WTC11 (cell line): ENCODE measurements at places on chromosomes 7 and 10.

DNA sequence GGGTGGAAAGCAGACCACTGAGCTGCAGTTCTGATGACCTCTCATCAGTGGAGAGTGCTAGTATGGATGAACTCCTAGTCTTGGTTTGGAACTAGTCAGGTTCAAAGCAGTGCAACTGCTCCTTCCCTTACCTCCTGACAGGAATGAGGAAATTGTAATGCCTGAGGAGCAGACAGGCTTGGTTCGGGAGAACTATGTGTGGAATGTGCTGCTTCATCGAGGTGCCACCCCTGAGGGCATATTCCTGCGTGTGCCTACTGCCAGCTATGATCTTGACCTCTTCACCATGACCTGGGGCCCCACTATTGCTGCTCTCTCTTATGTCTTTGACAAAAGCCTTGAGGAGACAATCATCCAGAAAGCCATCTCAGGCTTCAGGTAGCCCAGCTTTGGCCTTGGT lies 27.4 kb upstream of the NFKB2 start:
- DNase-seq: no peak

- DNase-seq: no peak
Measured at GRCh38 chr7:11831156-11831735, 752 bp downstream of the THSD7A start.

DNA sequence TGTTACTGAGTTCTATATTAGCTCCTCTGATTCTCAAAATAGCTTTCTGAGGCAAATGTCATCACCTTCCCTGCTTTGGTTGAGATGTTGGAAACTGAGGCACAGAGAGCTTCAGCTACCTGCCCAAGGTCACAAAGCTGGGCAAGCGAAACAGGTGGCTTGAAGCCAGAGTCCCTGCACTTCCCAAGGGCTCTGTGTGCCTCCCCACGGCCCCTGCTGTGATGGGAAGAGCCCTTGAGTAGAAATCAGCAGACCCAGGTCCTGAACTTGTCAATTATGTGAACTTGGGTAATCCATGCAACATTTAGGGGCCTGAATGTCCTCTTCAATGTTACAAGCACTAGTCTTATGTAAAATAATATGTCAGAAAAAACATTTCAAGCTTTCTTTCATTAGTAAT lies 327.3 kb upstream of the PODXL start:
- no peak for DNase-seq

- DNase-seq: no peak
Measured at GRCh38 chr7:13278020-13278419, 590.6 kb downstream of the ARL4A start.

DNA sequence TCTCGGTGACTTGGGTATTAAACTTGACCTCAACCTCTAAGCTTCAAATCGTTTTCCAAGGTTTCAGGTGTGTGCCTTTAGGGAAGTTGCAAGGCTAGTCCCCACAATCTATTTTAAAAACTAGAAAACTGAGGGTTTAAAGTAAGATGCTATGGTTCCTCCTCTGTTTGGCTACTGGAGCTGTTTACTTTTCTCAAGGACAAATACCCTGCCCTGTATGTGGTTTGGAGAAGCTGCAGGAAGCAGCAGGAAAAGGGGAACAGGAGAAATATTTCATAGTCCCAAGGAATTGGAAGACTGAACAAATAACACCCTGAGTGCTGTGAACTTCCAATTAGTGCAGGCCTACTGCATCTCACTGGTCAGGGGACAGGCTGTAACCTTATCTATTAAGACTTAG lies 135.9 kb downstream of the NRP1 start:
- DNase-seq: no peak

- no peak for DNase-seq
Measured at GRCh38 chr7:35905555-35905954, 104.7 kb downstream of the SEPTIN7 start.

DNA sequence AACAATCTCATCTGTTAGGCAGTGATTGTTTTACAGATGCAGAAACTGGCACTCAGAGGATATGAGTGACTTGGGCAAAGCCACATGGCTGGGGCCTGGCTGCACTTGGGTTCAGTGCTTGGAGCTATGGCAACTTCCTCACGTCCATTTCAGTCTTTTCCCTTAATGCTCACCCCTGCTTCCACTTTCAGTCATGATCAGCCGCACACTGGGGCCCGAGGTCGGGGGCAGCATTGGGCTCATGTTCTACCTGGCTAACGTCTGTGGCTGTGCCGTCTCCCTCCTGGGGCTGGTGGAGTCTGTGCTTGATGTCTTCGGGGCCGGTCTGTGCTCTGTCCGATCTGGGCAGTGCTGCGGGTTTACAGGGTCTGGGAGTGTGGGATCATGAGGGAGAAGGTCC lies 3.0 kb downstream of the SLC12A9 start:
- no peak for DNase-seq

- no peak for DNase-seq
Measured at GRCh38 chr10:121772884-121773283, 154.9 kb downstream of the ATE1 start.

DNA sequence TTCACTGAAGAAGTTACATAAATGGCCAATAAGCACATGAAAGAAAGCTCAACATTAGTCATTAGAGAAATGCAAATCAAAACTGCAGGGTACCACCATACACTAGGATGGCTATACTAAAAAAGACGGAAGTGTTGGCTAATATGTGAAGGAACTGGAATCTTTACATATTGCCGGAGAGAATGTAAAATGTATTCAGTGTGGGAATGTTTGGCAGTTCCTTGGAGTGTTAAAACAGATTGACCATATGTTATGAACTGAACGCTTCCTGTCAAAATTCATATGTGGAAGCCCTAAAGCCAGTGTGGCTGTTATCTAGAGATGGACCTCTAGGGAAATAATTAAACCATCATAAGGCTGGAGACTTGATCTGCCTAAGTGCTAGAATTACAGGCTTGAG lies 33.1 kb downstream of the SUV39H2 start:
- DNase-seq: no peak

GRCh38 chr10:100620087-100620835 lies 84.5 kb downstream of the HIF1AN start:
- no peak for DNase-seq

DNA sequence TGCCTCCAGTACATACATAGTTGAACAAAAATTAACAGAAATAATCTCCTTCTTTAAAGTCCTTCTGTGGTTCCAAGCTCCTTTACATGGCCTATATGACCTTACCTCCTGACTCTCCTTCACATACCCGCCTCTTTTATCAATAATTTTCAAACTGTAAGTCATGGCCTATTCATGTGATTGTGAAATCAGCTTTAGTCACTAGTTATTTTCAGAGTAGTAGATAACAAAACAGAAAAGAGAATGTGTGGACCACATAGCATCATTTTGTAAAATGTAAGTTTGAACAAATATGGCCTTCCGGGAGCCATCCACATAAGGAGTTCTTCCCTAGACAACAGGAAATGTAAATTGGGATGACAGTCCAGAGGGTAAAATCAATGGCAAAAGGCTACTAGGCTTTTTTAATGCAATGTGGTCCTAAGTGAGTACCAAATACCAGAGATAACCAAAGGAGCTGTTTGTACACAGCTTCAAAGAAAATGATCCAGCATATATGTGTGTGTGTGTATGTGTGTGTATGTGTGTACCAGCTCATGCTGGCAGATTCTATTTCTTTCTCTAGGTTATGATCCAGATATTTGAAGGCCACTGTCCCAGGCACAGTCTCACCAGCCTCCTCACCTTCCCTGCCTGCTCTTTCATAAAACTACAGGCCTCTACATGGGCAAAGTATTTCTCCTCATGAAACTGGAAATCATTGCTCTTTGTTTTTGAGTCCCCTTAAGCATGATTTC lies 12.3 kb upstream of the FAM133B start:
- no peak for DNase-seq

GRCh38 chr7:123939784-123940183 lies 14.7 kb downstream of the SPAM1 start:
- DNase-seq: no peak

- no peak for DNase-seq
Measured at GRCh38 chr7:50594734-50595485, 29.7 kb upstream of the DDC start.

- no peak for DNase-seq
Measured at GRCh38 chr10:51630640-51631005, 68.8 kb downstream of the CSTF2T start.

GRCh38 chr7:72538856-72539255 lies 126.7 kb upstream of the CALN1 start:
- no peak for DNase-seq

DNA sequence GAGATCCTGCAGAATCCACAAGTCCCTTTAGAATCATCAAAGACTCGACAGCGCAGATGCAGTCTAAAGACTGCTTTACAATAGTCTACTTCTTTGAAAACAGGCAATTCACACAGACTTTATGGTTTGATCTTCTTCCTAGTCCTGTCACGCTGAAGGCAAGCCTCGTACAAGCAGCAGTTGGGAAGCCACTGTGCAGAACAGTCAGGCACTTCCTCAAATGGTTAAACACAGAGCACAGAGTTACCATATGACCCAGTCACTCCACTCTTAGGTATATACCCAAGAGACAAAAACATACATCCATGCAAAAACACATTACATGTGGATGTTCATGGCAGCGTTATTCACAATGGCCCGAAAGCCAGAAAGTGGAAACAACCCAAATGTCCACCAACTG lies 41.4 kb downstream of the LRRC20 start:
- no peak for DNase-seq

DNA sequence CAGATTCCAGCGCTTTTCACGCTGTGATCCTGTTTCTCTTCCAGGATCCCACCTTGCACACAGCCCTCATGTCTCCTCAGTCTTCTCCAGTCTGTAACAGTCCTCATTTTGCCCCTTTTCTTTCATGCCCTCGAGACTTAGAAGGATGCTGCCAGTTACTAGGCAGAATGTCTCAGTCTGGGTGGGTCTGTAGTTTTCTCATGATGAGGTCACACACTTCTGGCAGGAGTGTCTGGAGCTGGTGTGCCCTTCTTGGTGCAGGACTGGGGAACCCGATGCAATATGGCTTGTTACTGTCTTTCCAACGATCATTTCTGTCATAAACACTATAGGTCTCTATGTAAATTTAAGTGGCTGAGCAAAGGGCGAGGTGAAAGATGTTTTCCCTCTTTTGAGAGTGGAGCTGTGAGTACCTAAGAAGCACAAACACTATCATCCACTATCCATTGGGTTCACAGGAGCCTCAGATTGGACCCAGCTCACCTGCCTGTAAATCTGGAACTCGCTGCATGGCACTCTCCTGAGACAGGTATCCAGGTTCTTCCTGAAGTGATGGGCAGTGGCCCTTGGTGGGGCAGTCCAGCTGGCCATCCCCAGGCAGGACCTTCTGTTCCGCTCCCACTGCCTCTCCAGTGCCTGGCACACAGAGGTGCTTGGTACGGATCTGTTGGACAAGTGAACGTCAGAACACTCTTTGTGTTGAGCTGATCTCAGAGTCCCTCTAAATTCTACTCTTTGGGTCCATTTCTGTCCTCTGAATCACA lies 64.3 kb upstream of the ZNF32 start:
- no peak for DNase-seq

GRCh38 chr7:131238347-131238931 lies 89.2 kb upstream of the MKLN1 start:
- no peak for DNase-seq

- DNase-seq: no peak
Measured at GRCh38 chr7:2471022-2471329, 5.2 kb downstream of the GRIFIN start.

DNA sequence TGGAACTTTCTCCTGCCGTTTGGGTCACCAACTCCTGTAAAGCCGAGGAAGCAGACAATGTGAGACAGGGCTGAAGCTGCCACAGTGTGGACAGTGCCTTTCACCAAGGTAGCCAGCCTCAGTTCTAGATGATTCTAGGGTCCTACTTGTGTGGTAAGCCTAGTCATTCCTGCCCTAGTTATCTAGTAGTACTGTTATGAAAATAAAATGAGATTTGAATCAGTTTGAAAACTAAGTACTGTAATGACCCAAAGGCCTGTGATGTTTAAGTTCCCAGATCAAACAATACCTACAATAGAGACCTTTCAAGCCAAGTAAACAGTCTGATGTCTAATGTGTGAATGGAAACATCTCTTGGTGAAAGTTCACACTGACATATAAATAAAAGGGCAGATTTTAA lies 37.1 kb downstream of the POLL start:
- no peak for DNase-seq

DNA sequence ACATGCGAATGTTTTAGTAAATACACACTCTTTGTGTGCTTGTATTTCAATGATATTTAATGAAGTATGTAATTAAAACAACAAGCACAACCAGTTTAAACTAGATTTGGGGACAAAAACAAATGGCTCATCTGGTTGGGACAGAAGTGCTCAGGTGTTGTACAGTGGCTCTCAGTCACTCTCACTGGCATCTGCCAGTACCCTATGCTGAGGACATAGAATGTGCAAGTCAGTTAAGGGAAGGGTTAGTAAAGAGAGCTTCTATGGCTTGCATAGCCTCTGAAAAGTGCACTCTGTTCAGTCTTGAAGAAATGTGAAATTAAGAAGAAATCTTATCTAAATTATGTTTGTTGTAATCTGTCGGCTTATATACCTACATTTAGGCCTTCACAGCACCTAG lies 183.0 kb downstream of the LRRC4 start:
- DNase-seq: no peak

GRCh38 chr10:104327745-104328645 lies 10.3 kb downstream of the ITPRIP start:
- no peak for DNase-seq

- DNase-seq: no peak
Measured at GRCh38 chr10:16602104-16602775, 80.6 kb upstream of the C1QL3 start.

DNA sequence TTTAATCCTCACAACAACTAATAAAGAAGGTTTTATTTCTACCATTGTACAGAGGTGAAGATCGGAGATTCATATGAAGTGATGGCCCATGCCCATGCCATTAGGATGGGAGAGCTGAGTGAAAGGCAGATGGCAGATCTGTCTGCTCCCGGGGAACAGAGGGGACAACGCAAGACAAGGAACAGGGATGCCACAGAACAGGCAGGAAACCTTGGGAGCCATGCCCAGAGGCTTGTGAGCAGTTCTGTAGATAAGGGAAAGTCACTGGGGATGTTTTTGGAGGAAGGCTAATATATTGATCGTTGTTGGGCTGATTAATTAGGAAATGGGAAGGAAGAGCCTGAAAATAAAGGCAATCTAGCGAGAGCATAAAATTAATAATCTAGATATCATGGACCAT lies 73.1 kb upstream of the ITGB1 start:
- no peak for DNase-seq

GRCh38 chr10:30048768-30049517 lies 10.4 kb downstream of the JCAD start:
- no peak for DNase-seq

DNA sequence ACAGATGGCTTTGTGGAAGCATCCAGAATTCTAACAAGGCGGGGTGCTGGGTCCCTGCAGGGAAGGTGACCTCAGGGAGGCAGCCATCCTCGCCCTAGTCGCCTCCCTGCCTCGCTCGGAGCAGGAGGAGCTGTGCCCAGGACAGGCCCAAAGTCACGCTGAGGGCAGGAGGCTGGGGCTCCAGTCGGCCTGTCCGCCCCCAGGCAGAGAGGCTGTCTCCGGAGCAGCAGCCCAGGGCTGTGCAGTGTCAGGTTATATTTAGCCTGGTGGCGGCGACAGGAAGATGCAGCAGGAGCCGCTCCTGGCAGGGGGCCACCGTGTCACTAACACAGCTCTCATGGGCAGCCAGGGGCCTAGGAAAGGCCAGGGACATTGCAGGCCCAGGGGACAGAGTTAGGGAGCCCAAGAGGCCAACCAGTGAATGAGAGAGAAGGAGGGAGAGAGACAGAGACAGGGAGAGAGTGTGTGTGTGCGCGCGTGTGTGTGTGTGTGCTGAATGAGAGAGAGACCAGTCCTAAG lies 13.5 kb downstream of the KCNH2 start:
- peak; percentile 55 for DNase-seq

GRCh38 chr7:158414002-158414401 lies 173.6 kb downstream of the PTPRN2 start:
- DNase-seq: no peak

GRCh38 chr10:77160679-77161078 lies 476.9 kb downstream of the KCNMA1 start:
- no peak for DNase-seq
